Progenitor cell of endocrine pancreas (in vitro differentiated cells): ENCODE measurements at places on chromosomes 1 and 21.

GRCh38 chr1:244269169-244269568 is 182.5 kb downstream of the ADSS2 start:
- H3K4me3 ChIP-seq: no peak overlapping the region
- H3K27ac ChIP-seq: no peak overlapping the region
- H3K36me3 ChIP-seq: no peaks in the 10 kb centered on the region
- peaks cover 5% of the 10 kb centered on the region for H3K4me1 ChIP-seq
- DNase-seq: no peak

- H3K27ac ChIP-seq: no peak overlapping the region
- H3K27me3 ChIP-seq: no peaks in the 10 kb centered on the region
- no peak for DNase-seq
- H3K4me1 ChIP-seq: peaks cover 13% of the 10 kb centered on the region
- H3K36me3 ChIP-seq: no peaks in the 10 kb centered on the region
- H3K4me3 ChIP-seq: no peak overlapping the region
Observed at GRCh38 chr1:218642033-218642948, 297.2 kb downstream of the TGFB2 start.

DNA sequence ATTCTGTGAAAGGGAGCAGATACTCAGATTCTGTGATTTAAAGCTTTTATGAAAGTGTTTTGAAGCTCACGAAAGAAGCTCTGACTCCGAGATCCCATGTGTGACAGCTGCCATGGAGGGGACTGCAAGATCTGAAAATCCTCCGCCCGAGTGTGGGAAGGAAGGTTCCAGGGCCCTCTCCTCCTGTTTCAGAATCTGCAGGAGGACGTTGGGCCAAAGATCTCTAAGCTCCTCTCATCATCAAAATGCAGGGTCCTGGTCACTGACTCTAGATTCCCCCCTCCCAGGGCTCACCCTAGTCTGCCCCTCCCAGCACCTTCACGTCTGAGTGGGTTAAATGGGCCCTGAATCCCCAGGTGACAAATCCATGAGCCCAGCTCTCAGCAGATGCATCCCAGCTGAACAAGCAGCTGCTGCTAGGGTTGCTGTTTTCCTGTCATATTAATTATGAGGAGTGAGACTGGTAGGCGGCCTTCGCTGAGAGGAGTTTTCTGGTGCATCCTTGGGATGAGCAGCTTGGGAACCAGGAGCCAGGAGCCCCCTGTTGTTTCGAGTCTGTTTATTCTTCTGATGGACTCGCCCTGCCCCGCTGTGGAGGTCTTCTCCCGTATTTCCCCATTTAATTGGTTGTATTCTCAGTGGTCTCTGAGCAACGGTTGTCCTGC is 402.0 kb downstream of the MATN1 start:
- no peak overlapping the region for H3K4me3 ChIP-seq
- H3K27me3 ChIP-seq: peaks cover 3% of the 10 kb centered on the region
- no peaks in the 10 kb centered on the region for H3K4me1 ChIP-seq
- no peak for DNase-seq

DNA sequence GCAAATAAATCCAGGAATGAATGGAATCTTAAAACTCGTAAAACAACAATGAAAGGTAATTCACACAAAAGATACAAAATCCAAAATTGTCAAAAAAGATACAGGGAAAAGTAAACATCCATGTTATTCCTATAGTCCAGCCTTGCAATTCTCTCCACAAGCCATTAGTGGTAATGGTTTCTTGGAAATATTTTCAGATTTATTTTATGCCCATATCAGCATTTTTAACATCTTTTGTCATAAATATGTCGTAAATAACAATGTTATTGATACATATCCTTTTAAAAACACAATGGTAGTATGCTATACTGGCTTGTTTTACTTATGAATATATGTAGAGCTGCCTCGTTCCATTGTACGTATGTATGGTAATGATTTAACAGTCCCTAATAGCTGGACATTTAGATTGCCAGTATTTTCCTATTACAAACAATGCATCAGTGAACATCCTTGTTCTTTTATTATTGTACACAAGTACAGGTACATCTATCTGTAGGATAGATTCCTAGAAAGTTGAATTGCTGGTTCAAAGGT is 30.6 kb downstream of the DNTTIP2 start:
- no peak for DNase-seq
- H3K36me3 ChIP-seq: peaks cover 1% of the 10 kb centered on the region
- H3K4me1 ChIP-seq: peaks cover 7% of the 10 kb centered on the region
- peak overlapping the region; percentile 99 for H3K27ac ChIP-seq

GRCh38 chr1:47188791-47189785 is 748 bp downstream of the PDZK1IP1 start:
- peaks cover 13% of the 10 kb centered on the region for H3K4me1 ChIP-seq
- no peak overlapping the region for H3K4me3 ChIP-seq
- H3K27ac ChIP-seq: no peak overlapping the region

DNA sequence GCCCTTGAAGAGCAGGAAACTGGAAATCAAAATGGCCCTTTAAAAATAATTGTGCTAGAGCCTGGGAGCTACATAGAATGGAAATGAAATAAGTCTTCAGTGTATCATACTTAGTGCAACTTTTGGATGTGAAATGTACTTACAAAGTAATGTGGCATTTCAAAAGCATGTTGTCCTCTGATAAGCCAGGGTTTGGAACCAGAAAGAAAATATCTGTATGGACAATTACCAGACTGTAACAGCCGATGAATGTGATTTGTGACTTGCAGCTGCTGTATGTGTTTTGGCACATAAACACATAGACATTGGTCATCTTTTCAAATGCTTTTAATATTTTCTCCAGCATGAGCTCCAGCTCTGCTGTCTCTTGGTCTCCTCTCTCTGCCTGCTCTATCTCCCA is 546.4 kb downstream of the OMA1 start:
- DNase-seq: no peak
- H3K4me3 ChIP-seq: no peak overlapping the region
- H3K4me1 ChIP-seq: no peaks in the 10 kb centered on the region
- H3K36me3 ChIP-seq: no peaks in the 10 kb centered on the region
